Motor neuron (in vitro differentiated cells): ENCODE measurements at places on chromosomes 16 and 17. TPM values are rescaled to one million over a fixed set of nuclear protein-coding genes. Genes with fewer than 3 reads are reported as not detected.
A peak's percentile ranks its signal among the peaks of the same experiment; 100 is the strongest.

DNA sequence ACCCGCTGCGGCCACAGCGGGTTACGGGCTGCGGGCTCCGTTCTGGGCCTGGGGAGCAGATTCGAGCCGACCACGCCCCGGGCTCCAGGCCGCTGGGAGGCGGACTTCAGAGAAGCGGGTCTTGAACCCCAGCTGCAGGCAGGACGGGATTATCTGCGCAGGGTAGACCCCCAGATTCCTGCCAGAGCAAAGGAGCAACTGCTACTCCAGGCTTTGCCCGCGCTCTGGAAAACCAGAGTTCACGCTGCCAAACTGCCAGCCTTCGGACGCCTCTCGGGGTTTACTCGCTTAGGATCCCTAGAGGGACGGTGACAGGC lies 301 bp upstream of the ULK2 start:
- ATAC-seq, result no peak

DNA sequence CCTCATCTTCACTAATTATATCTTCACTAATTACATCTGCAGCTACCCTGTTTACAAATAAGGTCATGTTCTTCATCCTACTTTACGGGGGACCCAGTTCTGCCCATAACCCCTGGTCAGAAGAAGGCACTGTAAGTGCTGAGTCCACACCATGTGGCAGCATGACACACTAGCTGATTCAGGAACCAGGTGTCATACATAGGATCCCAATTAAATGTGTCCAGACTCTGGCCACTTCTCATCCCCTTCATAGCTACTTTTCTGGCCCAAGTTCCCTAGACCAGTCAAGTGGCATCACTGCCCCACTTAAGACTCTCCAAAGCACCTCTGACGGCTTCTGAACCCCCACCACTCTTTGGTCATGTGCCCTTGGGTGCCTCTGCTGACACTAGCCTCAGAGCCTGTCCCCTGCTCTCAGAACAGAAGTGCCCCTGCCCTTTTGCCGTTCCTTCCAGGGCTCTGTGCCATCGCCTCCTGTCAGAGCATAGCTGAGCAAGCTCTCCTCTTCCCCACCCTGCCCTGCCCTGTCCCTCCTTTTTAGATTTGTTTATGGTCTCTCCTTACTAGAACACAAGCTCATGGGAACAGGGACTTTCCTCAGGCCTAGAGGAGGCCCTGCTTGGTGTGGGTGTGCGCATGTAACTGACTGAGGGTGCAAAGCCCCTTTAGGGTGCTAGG lies 61.1 kb downstream of the B9D1 start:
- ATAC-seq, result no peak

TEKT1 gene
- 0.25 TPM in 1 of 2 replicates, not detected in the other for total RNA-seq

SLC5A10 gene
- 1.3 TPM in 1 of 2 replicates, not detected in the other for total RNA-seq

GRCh38 chr17:82840431-82840831 lies 609 bp upstream of the ZNF750 start:
- ATAC-seq, result no peak

GRCh38 chr17:66372182-66372581 lies 69.8 kb downstream of the PRKCA start:
- ATAC-seq, result no peak

DNA sequence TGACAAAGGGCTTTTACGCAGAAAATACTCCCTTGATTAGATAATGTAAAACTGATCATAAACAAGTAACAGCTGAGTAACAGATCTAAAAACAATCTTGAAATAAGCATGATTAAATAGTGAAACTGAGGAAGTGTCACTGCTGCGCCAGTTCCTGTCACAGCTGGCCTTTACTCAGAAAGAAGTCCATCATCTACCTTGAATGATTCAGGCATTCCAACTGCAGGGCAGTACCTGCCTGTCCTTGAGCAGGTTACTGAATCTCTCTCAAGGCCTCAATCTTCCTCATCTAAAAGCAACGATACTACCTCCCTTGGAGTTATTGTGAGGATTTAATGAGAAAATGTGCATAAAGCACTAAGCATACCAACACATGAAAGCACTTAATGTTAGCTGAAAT lies 12.7 kb downstream of the PHLPP2 start:
- ATAC-seq, result no peak

PROCA1 gene
- total RNA-seq, result 2.9 and 4.7 TPM in 2 replicates

FNDC8 gene
- total RNA-seq, result not detected in 2 replicates

GRCh38 chr16:57908409-57908987 lies 62.4 kb downstream of the CNGB1 start:
- ATAC-seq, result no peak

DNA sequence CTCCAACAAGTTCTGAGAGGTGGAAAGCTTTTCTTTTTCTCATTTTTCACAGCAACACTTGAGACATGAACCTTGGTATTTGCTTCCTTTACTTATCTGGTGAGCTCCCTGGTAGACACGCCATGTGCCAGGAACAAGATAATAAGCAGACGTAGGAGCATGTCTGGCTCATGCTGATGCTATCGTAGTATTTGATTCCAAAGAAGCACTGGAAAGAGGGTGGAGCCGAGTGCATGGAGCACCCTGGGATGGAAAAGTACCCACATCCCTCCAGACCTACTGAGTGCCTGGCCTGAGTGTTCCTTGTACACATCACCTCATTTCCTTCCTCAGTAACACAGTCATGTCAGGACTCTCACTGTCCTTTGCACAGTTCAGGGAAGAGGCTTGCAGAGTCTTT lies 231.0 kb downstream of the CBLN1 start:
- no peak for ATAC-seq

DNA sequence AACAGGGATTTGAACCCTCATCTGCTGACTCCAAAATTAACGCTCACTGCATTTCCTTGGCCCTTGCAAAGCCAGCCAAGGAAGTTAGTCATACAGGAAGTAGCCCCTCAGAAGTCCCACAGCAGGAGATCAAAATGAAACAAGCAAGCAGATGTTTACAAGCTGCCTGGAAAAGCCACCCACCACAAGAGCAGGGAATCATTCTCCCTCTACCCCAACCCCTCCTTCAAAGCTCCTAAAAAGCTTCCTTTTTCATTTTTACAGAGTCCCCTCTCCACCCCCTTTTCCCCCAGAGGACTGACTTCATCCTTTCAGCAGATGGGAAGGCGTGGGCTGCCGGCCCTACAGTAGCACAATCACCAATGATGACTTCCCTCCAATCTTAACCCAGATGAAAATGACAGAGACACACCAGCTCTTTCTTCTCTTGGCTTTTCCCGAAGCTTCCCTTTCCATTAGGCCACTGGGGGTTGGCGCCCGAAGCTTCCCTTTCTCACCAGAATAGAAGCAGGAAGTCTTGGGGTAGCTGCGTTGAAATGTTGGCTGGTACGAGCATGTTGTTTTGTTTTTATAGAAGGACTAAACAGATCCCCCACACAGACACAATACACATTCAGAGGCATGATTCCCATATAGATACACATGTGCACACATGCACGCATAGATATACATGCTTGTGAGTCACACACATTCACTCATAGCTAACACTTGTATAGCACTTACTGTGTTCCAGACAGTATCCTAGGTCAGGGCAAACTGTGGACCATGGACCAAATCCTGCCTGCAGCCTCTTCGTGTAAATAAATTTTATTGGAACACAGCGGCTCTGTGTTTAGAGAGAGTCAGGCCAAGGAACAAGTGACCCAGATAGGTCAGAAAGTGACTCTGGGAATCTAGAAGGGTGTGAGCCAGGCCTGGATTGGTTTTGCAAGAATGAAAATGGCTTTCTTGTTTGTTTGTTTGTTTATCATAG lies 17.4 kb downstream of the ITPRIPL2 start:
- ATAC-seq, result peak; percentile 15

GRCh38 chr17:7897773-7898172 lies 9.2 kb downstream of the CHD3 start:
- ATAC-seq, result no peak

EFNB3 gene
- 5.5 and 8.9 TPM in 2 replicates for total RNA-seq

SEZ6L2 gene
- 72.8 and 79.6 TPM in 2 replicates for total RNA-seq

SARM1 gene
- 10.1 and 10.2 TPM in 2 replicates for total RNA-seq

DNA sequence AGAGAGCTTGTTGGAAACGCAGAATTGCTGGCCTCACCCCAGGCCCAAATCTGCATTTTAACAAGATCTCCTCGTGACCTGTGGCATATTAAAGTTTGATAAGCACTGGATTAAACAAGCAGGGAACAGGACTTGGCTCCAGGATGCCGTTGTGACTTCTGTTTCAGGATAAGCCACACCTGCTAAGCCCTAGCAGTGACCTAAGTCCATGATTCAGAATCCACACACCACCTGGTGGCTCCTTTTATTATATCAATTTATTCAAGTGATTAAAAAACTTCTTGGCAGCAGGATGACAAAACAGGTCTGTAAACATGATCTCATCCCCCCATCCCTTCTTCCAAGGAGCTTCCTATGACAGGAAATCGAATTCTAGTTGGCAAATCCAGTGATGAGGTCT lies 9.1 kb downstream of the NAGPA start:
- ATAC-seq, result peak; percentile 10

ZNF778 gene
- total RNA-seq, result 8.4 and 8.5 TPM in 2 replicates

GRCh38 chr16:68539711-68540239 lies 684 bp downstream of the ZFP90 start:
- peak; percentile 18 for ATAC-seq

SHBG gene
- 1.2 and 1.7 TPM in 2 replicates for total RNA-seq

TAC4 gene
- total RNA-seq, result 3.5 TPM in 1 of 2 replicates, not detected in the other

DNA sequence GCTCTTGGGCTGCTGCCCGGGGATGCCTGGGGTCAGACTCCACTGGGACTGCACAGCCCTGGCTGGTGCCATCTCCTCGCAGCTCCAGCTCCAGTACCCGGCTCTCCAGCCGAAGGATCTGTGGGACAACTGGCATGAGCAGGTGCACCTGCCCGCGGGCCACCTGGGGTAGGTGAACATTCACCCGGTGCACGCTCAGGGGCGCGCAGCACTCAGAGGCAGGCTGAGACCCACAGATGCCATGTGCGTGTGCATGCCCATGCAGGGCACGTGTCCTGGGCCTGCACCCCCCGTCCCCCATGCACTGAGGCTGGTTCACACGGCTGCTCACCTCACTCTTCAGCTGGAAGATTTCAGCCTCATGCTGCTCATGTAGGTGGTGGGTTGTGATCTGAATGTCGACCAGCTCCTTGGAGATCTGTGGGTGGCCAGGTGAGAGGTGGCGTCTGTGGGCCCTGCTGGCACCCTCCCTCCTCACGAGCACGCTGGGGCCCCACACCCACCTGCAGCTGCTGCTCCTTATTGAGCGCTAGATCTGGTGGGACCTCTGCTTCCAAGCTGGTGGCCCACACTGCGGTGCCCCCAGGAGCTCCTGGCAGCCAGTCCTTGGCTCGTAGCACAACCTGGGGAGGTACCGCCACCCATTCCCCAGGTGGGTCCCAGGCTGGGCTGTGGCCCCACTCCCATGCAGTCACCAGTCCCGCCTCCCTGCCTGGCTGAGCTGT lies 618 bp downstream of the CCDC78 start:
- ATAC-seq, result no peak

QRICH2 gene
- total RNA-seq, result 3.0 and 3.9 TPM in 2 replicates

SPNS2 gene
- 8.7 and 9.1 TPM in 2 replicates for total RNA-seq

FBXW10B gene
- total RNA-seq, result 2.2 and 4.9 TPM in 2 replicates
